ENCODE measurements at places on chromosomes 4 and X.

DNA sequence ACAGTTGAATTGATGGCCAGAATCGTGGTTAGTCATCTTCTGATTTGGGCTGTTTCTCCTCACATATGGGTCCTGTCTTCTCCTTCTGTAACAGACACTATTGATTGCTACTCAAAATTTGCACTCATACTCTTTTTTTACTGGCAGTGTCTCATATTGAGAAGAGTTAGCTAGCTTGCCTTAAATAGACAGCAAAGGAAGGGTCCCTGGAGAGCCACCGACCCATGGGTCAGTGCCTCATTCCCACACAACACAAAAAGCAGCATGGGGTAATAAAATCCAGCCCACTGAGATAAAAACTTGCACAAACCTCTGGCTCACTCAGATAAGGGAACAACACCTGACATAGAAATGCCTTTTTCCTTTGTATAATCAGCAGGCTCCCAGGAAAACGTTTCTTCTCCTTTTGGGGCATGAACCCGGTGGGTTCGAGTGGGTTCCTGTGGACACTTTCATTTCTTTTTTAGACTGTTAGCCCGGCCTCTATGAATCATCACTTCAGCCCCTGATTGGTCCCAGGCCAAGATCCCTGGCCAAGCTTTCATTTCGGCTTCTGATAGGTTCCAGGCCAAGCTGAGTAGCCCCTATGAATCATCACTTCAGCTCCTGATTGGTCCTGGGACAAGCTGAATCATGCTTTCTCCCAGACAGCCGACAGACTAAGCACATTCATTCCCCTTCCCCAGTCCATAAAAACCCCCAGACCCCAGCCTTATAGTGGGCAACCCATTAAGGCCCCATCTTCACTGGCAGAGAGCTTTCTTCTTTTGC is 408.1 kb downstream of the DCAF12L2 start:
- DNase-seq = no peak

- DNase-seq = no peak
Measured at GRCh38 chr4:94545296-94545695, 93.6 kb downstream of the PDLIM5 start.

GRCh38 chr4:105088110-105088879 is 58.4 kb upstream of the TET2 start:
- DNase-seq = no peak

GRCh38 chr4:140790171-140790570 is 34.0 kb upstream of the TBC1D9 start:
- DNase-seq = no peak

DNA sequence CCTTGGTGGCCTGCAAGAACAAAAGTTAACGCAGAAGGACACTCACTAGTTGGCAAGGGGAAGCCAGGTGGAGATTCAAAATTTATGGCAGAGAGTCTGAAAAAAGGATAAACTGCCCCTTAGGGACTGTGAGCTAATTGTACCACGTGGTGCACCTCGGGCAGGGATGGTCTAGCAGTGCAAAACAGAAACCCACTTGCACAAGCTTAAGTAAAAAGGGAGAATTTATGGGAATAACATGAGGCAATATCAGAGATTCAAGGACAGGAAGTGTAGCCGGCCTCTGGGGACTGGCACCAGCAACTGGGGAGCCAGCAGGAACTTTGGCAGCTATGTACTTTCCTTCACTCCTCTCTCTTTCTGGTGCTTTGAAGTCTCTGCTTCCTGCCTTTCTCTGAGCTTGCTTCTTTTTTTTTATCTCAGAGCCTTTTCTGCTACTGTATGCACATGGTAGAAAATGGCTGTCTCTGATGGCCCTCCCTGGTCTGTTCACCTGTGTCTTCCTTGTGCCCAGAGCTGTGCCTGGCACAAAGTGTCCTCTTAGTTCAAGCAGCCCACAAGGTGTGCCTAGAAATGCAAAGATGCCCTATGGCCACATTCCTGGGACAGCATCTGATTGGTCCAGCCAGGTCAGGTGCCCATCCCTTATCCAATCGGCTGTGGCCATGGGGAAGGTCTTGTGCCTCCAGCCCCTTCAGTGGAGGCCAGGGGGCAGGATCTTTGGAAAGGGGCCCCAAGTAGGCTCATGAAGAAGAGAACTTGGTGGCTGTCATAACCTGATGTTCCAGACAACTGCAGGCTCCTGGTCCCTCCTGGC is 114.8 kb upstream of the ATP6AP2 start:
- no peak for DNase-seq

DNA sequence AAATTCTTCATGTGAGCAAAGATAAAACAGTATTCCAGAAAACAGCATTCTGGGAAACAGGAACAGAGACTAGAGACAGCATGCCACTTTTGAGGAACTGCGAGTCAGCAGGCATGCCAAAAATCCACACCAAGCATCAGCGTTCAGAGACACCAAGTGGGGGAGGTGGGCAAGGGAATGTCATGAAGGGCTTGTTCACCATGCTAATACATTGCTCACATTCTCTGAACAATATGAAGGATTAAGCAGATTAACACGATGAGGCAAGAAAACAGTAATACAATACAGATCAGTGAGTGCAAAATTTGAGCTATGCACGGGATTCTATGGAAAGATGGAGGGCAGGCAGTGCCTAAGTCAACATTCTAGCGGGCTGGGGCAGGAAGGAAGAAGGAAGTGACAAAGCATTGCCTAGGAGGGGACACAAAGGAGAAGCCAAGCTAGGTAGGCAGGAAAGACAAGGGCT is 278.3 kb downstream of the FBXW7 start:
- no peak for DNase-seq

DNA sequence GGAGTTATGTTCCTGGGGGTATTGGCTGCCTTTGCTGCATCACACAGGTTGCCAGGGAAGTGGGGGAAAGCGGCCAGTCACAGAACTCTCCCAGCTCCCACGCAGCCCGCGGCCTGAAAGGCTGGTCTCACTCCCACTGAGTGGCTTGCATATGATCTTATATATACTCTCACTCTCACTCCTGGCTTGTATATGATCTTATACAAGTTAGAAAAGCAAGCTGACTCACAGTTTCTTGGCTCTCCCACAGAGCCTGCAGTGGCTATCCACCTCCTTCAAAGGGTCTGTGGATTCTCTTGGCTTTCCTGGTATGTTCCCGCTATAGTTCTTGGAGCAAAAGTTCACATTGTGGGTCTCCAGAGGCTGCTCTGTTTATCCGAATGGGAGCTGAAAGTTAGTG is 833.5 kb upstream of the GALNTL6 start:
- no peak for DNase-seq

DNA sequence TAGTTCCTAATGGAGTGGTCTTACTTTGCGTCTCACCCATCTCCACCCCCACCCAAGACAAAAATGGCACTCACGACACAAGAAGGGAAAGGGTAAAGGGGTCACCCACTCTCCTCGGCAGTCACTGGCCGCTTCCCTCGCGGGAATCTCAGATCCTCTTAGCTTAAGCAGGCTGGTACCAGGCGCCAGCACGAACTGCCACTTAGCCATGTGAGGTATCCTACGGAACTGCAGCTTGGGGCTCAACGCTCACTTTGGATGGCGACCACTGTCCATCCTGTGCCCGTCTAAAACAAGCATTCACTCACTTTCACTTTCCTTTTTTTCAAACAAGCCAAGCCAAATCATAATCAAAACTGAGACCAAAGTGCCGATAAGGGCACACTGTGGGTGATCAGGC is 14.6 kb upstream of the MAGIX start:
- DNase-seq = no peak

DNA sequence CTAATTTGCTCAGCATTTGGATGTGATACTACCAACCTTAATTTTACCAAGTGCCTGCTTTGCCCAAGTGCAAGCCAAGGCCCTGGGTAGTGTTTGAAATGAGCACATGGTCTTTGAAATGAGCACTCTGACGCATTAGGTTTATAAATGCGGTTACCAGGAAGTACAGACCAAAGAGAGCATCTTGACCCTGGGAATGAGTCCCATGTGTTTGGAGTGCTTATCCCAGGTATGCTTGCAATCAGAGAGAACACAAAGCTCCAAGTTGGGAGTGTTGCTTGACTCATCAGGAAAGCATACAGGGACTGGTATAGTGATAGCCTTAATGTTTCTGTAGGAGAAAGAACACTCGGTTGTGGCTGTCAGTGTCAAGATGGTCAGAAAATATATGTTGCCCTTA is 203.6 kb upstream of the MAMLD1 start:
- DNase-seq = no peak

DNA sequence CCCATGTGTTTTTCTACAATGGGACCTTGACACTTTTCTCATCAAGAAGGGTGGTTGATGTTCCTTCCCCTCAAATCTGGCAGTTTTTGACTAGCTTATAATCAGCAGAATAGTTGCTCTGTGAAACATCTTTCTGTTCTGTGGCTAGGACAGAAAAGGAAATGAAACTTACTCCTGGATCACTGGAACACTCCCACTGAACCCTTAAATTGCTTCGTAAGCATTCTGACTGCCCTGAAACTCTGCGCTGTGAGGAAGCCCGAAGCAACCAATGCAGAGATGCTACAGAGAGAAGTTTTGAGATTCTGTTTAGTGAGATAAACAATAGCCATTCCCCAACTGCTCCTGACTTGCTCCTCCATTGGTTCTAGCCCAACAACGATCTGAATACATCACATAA is 602.2 kb downstream of the CENPC start:
- no peak for DNase-seq

- DNase-seq = no peak
Measured at GRCh38 chr4:183348136-183348535, 25.9 kb upstream of the CLDN24 start.

GRCh38 chr4:66647476-66647875 is 897.8 kb downstream of the CENPC start:
- no peak for DNase-seq

DNA sequence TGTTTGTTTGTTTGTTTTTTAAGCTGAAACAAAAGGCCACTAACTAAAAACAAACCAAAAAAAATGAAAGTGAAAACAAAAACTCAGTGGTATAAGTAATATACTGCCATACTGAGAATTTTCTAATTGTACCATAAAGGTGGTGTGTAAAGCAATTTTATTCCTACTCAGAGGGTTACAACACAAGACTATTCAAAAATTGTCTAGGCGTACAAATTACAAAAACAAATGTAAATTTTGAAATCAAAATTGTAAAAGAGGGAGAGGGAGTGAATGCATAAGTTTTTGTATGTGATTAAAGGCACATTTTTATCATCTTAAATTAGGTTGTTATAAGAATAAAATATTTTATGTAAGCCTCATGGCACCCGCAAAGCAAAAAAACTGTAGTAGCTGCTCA is 232.6 kb downstream of the STK32B start:
- no peak for DNase-seq

- no peak for DNase-seq
Measured at GRCh38 chrX:136780241-136780640, 491 bp downstream of the ARHGEF6 start.

DNA sequence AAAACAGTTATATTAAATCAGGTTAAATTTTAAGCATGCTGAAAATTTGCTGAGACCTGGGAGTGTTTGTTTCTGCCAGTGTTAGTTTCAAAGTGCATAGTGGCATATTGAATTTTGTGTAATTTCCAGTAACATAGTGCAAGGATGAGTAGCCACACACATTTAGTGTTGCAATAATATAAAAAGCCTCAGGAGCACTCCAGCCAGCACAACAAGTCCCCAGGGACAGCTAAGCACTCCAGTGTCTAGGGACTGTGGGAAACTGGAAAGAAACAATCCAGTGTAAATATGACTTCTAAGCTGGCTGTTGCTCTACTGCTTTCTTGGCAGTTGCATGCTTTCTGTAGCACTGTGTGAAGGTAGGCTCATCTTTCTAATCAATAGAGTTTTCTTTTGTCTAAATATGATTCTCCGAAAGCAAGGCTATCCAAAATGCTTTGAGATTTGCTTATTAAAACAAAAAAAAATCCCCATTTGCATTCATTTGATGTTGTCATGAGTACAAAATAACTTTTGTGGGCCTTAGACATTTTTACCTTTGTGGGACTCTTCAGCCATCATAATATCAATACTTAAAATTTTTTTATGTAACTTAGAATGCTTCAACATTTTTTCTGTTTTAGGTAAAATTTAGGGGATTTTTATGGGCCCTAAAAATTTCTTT is 24.2 kb upstream of the CXCL2 start:
- DNase-seq = no peak

GRCh38 chr4:22539251-22539650 is 23.4 kb upstream of the ADGRA3 start:
- no peak for DNase-seq

DNA sequence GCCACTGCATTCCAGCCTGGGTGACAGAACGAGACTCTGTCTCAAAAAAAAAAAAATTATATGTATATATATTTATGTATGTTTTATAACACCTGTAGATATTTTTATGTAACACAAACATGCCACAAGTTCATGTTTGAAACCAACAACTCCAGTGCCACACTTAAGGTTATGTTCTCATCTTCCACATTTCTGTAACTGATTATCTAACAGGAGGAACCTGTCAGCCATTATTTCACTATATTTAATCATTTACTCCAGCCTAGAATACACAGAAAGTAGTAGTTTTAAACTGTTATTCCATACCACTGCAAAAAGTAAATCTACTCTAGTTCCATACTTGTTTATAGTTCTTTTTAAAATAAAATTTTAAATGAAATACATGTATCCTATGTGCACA is 32.3 kb downstream of the MCUB start:
- DNase-seq = no peak

GRCh38 chr4:96164814-96165351 is 325.0 kb downstream of the PDHA2 start:
- no peak for DNase-seq

- no peak for DNase-seq
Measured at GRCh38 chr4:86386201-86386600, 26.3 kb upstream of the MAPK10 start.

DNA sequence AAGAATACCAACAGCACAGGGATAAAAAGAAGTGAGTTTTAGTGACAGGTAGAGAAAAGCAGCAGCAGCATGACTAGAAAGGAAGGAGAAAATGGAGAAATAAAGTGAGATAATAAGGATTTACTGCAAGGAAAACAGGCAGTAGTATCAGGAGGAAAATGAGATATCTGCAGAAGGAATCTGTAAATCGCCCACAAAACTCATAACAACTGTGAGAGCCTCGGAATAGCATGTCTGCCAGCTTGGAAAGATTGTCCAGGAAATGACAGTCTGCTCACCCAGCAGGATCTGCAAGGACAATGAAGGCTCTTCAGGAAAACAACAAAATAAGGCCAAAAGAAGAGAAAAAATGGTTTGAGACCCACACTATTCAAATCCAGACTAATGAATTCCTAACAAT is 47.4 kb downstream of the CXXC4 start:
- DNase-seq = no peak

GRCh38 chrX:1475881-1476280 is 23.2 kb upstream of the ASMTL start:
- no peak for DNase-seq

DNA sequence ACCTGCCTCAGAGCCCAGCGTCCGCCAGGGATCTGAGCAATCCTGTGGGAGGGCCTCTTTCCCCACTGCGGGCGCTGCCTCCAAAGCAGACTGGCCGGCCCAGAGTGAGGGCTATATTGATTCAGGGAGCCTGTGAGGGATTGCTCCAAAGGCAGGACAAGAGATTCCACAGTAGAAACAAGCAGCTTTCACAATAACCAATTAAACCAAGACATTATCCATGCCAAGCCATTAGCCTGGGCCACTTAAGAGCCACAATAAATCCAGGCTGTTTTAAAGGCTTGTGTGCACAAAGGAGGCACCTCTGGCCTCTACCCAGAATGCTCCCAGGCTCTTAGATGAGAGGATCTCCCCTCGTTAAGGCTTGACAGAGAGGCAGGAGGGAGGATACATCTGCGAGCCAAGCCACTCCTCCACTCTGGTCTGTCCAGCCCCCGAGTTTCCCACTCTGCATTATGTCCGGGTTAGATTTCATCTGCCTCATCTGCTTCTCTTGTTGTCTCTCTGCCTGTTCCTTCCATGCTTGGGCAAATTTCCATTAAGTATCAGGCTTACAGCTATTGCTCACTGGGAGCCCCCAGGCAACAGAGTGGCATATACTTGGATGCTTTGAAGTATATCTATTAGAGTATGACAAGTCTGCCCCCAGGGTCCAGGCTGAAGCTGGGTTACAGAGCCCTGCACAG is 357.9 kb downstream of the UNC5C start:
- no peak for DNase-seq
